ENCODE measurements at places on chromosomes 13 and 19. TPM values are rescaled to one million over a fixed set of nuclear protein-coding genes. Genes with fewer than 3 reads are reported as not detected.

DNA sequence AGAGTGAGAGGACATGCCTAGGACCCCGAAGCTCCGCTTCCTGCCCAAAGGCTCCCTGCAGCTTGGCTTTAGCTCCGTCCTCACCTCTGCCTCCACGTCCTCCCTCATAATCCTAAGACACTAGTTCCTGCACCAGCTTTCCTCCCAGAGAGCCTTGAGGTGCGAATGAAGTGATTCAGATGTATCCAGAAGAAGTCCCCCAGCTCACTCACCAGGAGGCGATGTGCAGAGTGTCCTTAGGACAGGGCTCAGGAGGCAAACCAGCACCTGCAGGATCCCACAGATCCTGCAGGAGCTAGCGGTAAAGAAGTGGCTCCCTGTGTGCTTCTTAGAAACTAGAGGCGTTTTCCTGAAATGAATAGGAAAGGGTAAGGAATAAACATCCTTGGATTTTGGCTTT is 109.7 kb downstream of the HSPH1 start:
- DNase-seq, result no peak

GRCh38 chr13:29756506-29756905 is 93.9 kb downstream of the UBL3 start:
- DNase-seq, result no peak

The CLEC4M gene
- total RNA-seq, result not detected

The WTIP gene
- 10.9 TPM for total RNA-seq

The IRS2 gene
- 12.8 TPM for total RNA-seq

The SULT2A1 gene
- total RNA-seq, result not detected

The FGF21 gene
- not detected for total RNA-seq

DNA sequence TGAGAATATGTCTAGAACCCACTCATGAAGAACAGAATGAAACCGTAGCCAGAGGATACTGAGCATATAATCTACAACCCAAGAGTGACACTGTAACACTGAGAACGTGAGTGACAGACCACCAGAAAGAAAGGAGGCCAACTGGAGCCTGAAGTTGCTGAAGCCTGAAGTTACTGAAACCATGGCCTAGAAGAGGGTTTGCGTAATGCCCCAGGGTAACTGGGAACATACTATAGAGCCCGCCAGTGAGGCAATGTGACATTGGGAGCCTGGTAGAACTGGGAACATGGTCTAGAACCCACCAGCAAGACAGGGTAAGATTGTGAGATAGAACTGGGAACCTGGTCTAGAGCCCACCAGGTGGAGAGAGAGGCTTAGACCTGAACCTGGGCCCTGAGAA is 15.5 kb upstream of the TNFSF14 start:
- DNase-seq, result no peak

The MYH14 gene
- total RNA-seq, result 0.94 TPM

DNA sequence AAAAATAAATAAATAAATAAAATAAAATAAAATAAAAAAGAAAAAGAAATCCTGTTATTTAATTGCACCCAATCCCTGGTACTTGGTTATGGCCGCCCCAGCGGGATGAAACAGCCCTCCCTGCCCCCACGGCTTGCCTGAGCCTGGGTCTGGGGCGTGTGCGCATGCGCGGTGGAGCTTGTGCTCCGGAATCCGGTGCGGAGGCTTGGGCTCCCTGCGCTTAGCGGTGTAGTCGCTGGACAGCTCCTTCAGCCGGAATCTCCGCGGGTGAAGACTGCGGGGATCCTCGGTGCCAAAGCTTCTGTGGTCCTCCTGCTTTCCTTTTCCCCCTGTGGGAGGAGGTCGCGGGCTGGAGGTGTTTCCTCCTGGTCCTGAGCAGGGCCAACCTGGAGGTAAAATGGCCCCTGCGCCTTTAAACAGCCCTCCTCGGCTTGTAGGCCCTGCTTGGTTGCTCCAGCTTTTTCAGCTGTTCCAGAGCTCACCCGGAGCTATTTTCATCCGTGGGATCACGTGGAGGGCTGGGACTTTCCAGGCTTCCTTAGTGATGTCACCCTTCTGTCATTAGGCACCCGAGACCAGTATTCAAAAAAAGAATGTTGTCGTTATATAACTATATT is at the start of gene PLA2G4C:
Gene PLA2G4C (minus strand): TSS at position 468 of the 617 bp plus-strand sequence. CDS start 4,288 bp downstream, outside the sequence.
- peak; percentile 89 for DNase-seq

GRCh38 chr13:64256751-64257150 is 2841.1 kb upstream of the PCDH20 start:
- DNase-seq, result no peak

- no peak for DNase-seq
These were observed 430 bp downstream of the ZNF358 start for GRCh38 chr19:7516333-7516732.

The DNAAF3 gene
- total RNA-seq, result 0.31 TPM

GRCh38 chr19:2777952-2778683 is 5.0 kb downstream of the SGTA start:
- no peak for DNase-seq

DNA sequence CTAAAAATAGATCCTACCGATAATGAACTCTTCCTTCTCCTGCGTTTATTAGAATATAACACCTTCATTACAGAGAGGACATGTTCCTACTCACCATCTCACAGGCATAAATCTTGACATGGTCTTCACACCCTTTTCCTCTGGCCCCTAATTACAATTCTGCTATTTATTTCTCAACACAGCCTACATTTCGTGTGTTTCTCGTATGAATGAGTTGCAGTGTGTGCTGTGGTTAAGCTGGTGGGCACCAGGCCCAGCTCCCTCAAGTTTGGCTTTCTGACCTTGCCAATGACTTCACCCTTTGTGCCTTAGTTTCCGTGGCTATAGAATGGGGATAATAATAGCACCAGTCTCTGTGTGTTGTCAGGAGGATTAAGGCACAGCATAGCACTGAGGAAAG is 12.3 kb upstream of the KATNAL1 start:
- DNase-seq, result no peak

DNA sequence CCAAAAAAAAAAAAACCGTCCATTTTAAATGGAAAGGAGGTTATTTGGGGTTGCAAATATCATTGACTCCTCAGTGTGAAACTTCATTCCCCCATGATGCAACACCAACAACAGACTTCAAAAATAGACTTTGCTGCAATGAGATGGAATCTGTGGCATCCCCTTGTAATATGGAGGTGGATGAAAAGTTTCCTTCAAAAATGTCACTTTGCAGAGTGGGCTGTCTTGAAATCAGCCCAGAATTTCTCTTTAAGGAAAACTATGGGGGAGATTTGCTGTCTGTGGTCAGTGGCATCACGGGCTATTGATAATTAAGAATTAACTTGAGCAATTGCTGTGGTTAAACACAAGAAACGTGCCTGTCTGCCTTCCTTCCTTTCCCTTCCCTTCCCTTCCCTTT is 1.5 kb downstream of the GPR18 start:
- DNase-seq, result no peak

GRCh38 chr19:7985481-7985911 is 19.9 kb downstream of the ELAVL1 start:
- DNase-seq, result no peak

The ANGPTL8 gene
- total RNA-seq, result not detected

- DNase-seq, result no peak
These were observed 43.1 kb downstream of the B3GLCT start for GRCh38 chr13:31242916-31243315.

- DNase-seq, result no peak
These were observed 112.2 kb downstream of the IER2 start for GRCh38 chr19:13262450-13262849.

The MISP3 gene
- 1.6 TPM for total RNA-seq

- DNase-seq, result no peak
These were observed 5.9 kb downstream of the LAMP1 start for GRCh38 chr13:113302986-113303385.

DNA sequence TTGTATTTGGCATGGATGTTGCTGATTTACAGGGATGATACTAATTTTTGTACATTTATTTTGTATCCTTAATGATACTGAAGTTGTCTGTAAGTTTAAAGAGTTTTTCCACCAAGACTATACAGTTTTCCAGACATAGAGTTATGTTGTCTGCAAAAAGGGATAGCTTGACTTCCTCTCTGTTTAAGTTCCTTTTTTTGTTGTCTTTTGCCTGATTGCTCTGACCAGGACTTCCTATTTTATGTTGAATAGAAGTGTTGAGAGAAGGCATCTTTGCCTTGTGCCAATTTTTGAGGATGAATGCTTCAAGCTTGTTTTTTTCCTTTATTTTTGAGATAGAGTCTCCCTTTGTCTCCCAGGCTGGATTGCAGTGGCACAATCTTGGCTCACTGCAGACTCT is 36.8 kb upstream of the ZNF681 start:
- no peak for DNase-seq

GRCh38 chr13:86080340-86080995 is 281.2 kb upstream of the SLITRK6 start:
- no peak for DNase-seq

The ATP1A3 gene
- 153 TPM for total RNA-seq

- DNase-seq, result no peak
These were observed 41.7 kb upstream of the VSTM2B start for GRCh38 chr19:29483944-29484581.

The PNMA8C gene
- 25.3 TPM for total RNA-seq

The HSD17B14 gene
- 2.5 TPM for total RNA-seq

GRCh38 chr13:105007166-105007808 is 1528.2 kb downstream of the EFNB2 start:
- no peak for DNase-seq

The MARCHF2 gene
- 52.3 TPM for total RNA-seq

The KHSRP gene
- total RNA-seq, result 73.6 TPM

Data from occipital lobe (tissue), 3 donors.